Cortex of kidney (tissue), 1 donor: ENCODE measurements at places on chromosomes 16 and 17.

GRCh38 chr17:57834146-57834741, 15.6 kb downstream of the MRPS23 start:
- DNase-seq = no peak

GRCh38 chr17:45414990-45415881, 17.4 kb downstream of the ARHGAP27 start:
- no peak for DNase-seq

DNA sequence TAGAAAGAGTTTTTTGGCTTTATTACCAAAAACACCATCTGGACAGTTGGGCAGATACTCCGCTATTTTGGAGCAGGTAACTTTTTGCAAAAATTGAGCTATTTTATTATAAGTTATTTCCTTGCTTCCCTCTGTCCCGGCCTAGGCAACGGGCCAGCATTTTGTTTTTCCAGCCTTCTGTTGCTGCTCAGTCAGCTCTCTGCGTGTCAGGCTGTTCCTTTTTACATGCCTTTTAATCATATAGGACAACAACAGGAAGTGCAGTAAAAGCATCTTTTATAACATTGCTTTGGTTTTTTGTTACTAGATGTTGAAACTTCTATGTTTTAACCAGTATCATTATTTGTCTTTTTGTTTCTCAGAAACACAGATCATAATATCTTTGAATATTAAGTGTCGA, 30.4 kb downstream of the PPM1D start:
- DNase-seq = no peak

GRCh38 chr16:56798955-56799354, 66.1 kb upstream of the SLC12A3 start:
- DNase-seq = no peak

GRCh38 chr17:29753845-29754439, 131.2 kb upstream of the CORO6 start:
- DNase-seq = no peak

GRCh38 chr16:79528338-79528737, 72.2 kb downstream of the MAF start:
- no peak for DNase-seq

DNA sequence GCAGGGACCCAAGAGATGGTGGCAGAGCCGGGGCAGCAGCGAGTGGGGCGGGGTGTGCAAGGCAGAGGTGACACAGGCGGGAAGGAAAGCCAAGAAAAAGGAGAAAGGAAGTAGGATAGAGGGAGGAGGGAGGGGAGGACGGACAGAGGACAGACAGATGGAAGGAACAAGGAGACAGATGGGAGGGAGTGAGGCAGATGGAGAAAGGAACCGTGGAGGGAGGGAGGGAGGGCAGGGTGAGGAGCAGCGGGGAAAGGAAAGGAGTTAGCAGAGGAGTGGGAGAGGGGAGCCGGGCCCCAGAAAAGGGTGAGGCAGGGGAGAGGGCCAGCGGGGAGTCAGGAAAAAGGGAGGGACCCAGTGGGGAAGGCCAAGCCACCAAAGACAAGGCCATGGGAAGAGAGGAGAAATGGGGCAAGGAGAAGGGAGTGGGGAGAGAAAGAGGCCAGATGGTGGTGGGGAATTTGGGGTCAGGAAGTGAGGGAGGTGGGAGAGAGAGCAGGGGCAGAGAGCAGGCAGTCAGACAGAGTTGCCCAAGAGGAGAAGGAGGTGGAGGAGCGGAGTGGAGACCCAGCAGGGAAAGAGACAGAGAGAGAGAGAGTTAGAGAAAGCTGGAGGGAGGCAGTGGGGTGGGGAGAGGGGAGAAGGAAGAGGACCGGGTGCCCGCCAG, 13.2 kb upstream of the ASGR1 start:
- DNase-seq = no peak

DNA sequence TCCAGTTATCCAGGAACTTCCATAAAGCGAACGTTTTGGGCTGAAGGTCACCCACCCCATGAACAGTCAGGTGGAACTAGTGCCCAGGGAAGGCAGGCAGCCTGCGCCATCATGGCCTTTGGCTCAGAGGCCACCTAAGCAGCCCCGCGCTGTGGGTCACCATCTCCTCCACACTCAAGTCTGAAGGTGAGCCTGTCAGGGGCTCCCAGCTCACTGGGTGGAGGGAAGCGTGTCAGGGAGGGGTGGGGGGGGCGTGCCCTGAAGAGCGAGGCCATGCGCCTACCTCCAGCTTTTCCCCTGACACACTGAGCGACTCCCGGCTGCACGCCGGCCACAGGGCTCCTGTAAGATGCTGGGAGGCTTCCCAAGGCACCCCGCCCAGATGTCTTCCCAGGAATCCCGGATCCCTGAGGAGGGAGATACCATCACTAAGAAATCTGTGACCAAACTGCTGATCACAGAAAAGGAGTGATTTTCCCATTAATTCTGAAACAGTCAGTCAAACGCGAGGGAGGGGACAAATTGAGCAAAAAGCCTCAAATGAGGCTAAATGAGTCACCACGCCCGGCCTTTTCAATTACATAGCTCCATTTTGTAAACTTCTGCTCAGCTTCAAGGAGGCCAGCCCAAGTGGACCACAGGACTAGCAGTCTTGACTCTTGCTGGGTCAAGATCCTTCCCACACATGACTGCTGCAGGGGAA, 26.5 kb upstream of the SLC25A19 start:
- no peak for DNase-seq

- no peak for DNase-seq
Measured at GRCh38 chr16:64132759-64133361, 989.0 kb downstream of the CDH11 start.

GRCh38 chr17:32483451-32484019, 3.3 kb upstream of the CDK5R1 start:
- no peak for DNase-seq

DNA sequence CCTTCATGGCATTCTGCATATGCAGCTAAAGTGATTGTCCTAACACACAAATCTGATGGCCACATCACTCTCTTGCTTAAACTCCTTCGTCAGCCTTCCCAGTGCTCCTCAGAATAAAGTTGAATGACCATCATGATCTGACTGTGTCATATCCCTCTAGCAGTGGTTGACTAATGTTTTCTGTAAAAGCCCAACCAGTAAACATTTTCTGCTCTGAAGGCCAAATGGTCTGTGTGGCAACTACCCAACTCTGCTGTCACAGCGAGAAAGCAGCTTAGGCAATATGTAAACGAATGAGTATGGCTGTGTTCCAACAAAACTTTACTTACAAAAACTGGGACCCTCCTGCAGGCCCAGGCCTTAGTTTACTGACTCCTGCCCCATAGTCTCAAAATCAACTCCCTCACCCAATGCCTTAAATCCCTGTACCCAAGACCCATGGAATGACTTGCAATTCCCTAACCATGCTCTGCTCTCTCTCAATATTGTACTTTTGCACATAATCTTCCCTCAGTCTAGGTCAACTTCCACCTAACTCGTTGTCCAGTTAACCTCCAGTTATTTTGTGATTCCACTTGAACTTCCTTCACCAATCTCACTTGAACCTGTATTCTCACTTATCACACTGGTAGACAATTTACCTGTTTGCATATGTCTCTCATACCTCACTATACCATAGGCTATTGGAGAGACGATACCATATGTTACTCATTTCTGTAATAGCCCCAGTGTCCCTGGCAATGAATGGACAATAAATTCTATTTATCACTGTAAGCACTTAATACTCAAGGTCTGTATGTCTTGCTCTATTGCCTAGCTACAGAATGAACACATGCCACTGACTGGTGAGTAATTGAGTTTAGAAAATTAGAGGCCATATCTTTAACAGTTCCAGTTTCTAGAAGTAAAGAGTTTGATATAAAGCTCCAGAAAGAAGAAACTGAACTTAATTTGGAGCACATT, 29.1 kb downstream of the TMEM100 start:
- DNase-seq = no peak

GRCh38 chr16:57373117-57373947, 1.0 kb downstream of the CX3CL1 start:
- no peak for DNase-seq

- no peak for DNase-seq
Measured at GRCh38 chr17:4973256-4974114, 5.9 kb upstream of the SPAG7 start.

DNA sequence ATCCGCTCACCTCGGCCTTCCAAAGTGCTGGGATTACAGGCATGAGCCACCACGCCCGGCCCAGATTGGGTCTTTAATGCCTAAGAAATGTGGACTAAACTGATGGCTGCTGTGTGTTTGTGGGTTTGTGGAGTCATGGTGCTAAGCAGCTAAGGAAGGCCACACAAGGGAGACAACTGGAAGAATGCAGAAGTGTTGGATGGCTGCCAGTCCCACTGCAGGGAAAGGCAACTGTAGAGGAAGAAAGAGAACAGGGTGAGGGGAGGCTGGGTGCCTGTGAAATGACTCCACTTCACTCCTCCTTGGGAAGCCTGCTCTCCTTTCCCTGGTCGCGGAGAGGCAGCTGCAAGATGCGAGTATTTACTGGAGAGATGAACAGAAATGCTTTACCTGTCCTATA, 23.5 kb upstream of the SIAH1 start:
- no peak for DNase-seq

GRCh38 chr17:13385481-13385911, 216.2 kb downstream of the HS3ST3A1 start:
- DNase-seq = no peak

- DNase-seq = no peak
Measured at GRCh38 chr17:64162554-64162953, 32.6 kb upstream of the ERN1 start.

DNA sequence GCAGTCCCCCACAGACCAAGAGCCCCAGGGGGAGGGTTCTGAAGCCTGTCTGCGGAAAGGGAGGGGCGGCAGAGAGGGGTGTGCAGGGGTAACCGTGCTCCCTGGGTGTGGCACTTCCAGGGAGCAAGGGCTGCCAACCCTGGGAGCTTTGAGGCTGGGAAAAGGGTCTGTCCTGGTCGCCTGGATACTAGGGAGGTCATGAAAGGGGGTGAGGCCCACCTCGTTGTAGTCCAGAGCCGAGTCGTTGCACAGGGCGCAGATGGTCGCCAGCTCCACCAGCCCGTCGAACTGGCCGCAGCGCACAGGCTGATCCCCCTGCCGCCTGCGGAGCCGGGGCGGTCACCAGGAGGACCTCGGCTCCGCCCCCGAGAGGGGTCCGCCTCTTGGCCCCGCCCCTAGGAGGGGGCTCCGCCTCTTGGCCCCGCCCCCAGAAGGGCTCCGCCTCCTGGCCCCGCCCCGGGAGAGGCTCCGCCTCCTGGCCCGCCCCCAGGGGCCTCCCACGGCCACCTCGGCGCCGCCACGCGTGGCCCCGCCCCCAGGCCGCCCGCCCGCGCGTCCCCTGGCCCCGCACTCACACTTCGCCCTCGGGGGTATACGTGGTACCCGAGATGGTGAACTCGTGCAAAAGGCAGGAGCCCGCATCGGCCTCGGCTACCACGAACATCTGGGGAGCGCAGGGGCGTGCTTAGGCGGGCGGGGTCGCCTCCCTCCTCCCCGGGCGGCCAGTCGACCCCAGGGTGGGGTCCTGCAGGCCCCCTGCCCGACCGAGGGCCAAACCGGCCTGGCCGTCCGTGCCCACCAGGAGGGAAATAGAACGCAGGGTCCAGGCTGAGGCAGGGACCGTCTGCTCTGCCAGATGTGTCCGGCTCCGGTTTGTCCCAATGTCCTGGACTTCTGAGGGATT, 19.5 kb downstream of the ATP2A3 start:
- no peak for DNase-seq

- DNase-seq = no peak
Measured at GRCh38 chr17:74132354-74132753, 71.1 kb upstream of the RPL38 start.
